Nucleus accumbens (tissue), 56 donors: ENCODE measurements at places on chromosomes 3 and 15.

- DNase-seq: no peak
Measured at GRCh38 chr3:103614719-103615118, 1179.9 kb downstream of the ZPLD1 start.

GRCh38 chr15:69305204-69305931 lies 6.7 kb downstream of the PAQR5 start:
- no peak for DNase-seq

DNA sequence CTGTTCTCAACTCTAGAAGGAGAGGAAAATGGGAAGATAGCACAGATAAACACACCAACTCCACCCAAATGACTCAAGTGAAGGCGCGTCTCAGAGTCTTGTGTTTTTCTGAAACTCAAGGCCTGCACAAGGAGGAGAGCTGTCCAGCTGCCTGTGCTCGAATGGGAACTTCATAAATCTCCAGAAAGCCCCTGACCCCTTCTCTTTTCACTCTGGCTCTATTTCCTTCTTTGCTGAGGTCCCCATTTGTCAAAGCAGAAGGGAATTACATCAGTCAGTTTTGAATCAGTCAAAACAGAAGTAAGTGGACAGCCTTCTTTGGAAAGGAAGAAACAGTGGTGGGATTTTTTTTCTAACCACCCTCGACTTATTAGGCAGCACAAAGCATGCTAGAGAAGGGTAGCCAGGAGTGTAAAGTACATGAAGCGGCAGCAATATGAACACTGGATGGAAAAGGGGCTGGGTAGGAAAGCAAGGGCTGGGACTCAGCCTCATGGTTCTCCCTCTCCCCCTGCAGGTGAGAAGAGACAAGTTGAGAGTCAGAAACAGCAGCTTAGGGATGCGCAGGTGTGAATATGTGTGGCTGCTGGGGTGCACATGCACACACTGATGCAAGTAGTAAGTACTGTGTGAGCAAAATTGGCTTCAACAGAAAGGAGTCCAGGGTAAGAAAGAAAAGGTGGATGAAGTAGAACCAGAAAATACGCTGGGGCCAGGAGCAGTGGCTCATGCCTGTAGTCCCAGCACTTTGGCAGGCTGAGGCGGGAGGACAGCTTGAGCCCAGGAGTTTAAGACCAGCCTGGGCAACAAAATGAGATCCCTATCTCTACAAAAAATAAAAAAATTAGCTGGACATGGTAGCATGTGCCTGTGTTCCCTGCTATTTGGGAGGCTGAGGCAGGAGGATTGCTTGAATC lies 36.6 kb upstream of the MAGEF1 start:
- DNase-seq: no peak

GRCh38 chr15:45921376-45921775 lies 286.5 kb downstream of the SQOR start:
- DNase-seq: no peak

DNA sequence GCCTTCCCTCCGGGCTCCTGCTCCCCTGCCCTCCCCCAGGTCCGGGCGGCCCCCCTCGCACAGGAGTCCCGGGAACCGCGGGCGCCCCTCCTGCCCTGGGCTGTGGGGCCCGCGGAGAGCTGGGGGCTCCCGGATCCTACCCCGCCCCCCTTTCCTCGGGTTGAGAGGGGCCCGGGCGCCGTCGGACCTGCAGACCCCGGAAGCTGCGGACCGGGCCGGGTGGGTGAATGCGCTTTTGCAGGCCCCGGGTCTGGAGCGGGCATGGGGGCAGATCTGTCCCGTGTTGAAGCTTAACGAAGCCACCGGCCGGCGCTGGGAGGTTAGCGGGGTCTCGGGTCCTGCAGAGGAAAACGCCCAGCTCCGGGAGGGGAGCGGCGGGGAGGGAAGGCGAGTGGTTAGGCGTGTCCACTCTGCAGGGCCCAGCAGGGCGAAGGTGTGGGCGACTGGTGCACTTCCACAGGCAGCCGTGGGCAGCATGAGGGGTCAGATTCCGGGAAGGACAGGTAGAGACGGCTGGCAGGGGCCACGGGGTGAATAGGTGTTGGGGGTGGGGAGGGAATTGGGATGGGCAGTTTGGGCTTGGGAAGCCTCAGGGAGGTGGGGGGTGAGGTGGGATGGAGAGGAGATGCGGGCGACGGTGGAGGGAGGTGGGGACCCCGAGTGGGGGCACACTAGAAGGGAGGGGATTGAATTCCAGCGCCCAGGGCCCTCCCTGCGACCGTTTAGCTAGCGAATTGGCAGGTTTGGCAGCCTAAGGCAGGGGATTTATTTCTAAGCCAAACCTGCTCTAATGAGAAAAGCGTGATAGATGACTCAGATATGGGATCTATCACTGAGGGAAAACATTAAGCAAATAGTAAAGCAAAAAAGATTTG lies 635 bp downstream of the CD276 start:
- no peak for DNase-seq

GRCh38 chr15:26634319-26634718 lies 138.5 kb downstream of the GABRB3 start:
- DNase-seq: no peak

GRCh38 chr15:66700412-66700801 lies 1.6 kb upstream of the SMAD6 start:
- no peak for DNase-seq

GRCh38 chr3:29537889-29538609 lies 257.2 kb downstream of the RBMS3 start:
- DNase-seq: no peak

GRCh38 chr3:15241341-15241740 lies 35.3 kb downstream of the CAPN7 start:
- DNase-seq: no peak

DNA sequence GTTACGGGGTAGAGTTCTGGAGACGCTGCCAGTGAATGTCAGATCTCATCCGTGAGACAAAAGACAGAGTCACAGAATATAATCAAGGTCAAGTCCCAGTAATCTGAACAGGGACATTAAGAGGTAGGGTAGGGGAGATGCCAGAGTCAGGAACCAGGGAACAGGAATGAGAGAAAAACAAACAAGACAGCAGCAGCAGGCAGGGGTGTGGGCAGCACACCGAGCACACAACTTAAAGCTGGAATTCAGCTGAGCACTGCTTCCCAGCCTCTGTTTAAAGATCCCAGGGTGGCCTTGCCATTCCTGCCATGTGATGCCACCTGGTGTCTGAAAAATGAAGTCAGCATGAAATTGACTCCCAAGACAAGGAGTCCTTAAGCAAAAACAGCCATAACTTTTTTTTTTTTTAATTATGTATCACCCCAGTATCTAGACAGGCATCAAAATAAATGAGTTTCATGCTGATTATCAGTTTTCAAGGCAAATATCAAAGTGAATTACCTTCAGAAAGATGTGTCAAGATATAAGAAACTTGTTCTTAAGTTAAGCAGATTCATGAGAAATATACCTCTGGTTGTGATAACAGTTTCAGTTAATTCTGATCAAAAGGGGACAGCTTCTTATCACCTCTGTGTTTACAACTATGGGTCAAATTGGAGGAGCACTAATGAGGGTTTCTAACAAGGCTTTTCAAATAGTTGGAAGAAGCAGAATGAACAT lies 203.7 kb downstream of the SLC9A9 start:
- no peak for DNase-seq

- DNase-seq: no peak
Measured at GRCh38 chr3:160130071-160130470, 95.2 kb upstream of the C3orf80 start.

GRCh38 chr15:100448481-100448880 lies 80.3 kb downstream of the CERS3 start:
- no peak for DNase-seq

GRCh38 chr3:69343875-69344274 lies 42.0 kb downstream of the FRMD4B start:
- DNase-seq: no peak

DNA sequence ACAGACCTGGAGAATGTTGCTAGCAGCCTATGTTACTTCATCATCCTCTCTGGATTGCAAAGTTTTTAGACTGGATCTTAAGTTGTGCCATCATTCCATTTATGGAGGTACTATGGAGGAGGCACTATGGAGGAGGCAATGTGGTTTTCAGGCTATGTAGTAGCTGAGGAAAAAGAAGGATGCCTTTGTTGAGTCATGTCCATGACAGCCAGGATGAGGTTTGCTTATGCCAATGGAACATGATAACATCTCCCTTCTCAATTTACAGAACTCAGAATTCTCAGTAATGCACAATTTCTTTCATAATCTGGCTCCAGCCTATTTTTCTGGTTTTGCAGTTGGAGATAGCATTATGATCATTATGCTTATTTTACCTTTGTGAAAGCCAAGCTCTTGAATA lies 65.9 kb upstream of the TMEM108 start:
- DNase-seq: no peak

- no peak for DNase-seq
Measured at GRCh38 chr3:445960-446359, 249.4 kb downstream of the CHL1 start.

- DNase-seq: no peak
Measured at GRCh38 chr3:107679921-107680320, 157.2 kb downstream of the BBX start.
